Right cardiac atrium (tissue), 5 donors: ENCODE measurements at places on chromosomes 12 and 14. TPM values are rescaled to one million over a fixed set of nuclear protein-coding genes. Genes with fewer than 3 reads are reported as not detected.

Gene TPPP2
- total RNA-seq, result 1.2 TPM

Gene SIX4
- 2.1 TPM for total RNA-seq

DNA sequence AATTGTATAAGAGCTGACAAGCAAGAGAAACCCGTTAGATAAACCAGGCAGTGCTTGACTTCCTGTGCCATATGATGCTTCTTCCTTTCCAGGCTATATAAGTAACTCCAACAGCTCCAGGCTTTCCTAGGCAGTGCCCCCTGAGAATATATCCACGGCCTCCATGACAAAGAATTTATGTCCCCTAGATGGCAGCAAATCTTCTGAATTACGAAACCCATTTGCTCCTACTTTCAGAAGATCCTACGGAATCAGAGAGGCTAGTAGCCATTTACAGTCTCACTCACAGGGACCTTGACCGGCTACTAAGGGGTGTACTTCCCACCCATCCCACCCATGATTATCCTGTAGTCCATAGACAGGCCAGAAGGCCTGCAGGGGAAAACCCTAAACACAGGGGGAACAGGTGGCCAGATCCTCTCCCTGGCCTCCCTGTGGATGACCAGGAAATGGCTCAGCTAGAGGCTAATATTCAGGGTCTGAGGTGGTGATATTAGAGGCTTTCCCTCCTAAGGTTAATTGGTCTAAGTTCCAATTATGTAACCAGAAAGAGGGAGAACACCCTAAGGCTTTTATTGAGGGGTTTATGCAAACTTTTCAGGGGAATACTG lies 77.2 kb upstream of the DCD start:
- no peak for DNase-seq

DNA sequence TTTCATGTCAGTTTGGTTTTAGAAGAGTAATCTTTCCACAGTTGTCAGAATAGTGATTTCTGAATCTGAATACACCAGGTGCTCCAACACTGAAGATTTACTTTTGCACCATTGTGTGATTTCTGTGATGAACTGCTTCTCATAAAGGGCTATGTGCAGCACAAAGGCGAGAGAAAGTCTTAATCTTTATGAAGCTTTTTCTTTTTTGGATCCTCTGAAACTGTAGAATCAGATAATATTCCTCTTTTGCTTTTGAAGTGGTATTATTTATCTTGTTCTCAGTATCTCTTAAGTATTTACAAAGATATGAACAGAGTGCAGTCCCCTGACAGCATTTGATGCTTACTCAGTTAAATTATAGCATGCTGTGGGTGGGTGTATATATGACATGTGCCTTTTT lies 207.8 kb downstream of the NAV3 start:
- no peak for DNase-seq

GRCh38 chr12:71942259-71942658 lies 3.6 kb downstream of the TPH2 start:
- DNase-seq, result no peak

Gene CNOT2
- total RNA-seq, result 42.7 TPM

DNA sequence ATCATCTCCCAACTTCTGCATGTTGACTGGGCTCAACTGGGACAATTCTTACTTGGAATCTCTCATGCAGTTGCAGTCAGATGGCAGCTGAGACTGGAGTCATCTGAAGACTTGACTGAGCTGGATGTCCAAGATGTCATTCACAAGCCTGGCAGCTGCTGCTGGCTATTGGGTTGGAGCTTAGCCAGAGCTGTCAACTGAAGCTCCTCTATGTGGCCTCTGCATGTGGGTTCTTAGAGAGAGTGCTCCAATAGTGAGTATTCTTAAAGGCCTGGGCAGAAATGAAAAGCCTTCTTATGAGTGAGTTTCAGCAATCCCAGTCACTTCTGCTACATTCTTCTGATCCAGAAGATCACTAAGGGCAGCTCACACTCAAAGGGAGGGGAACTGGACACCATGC lies 440.9 kb downstream of the LRIG3 start:
- no peak for DNase-seq

DNA sequence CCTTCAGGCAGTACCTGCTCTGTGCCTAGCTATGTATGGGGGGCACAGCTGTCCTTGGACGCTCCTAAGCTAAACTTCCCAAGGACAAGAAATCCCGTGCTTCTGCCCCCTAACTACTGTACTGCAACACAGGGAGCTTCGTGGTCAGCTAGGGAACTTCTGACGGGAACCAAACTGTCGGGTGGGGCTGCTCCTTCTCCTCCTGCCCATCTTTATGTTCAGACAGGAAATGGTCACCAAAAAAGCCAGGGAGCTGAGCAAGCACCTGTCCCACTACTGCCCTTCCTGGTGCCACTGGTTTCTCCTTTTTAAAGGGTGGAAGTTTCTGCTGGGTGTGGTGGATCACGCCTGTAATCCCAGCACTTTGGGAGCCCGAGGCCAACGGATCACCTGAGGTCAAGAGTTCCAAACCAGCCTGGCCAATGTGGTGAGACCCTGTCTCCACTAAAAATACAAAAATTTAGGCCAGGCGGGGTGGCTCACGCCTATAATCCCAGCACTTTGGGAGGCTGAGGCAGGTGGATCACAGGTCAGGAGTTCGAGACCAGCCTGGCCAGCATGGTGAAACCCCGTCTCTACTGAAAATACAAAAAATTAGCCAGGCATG lies 26.6 kb downstream of the PXN start:
- DNase-seq, result no peak

GRCh38 chr12:113052326-113052725 lies 4.2 kb upstream of the DTX1 start:
- DNase-seq, result no peak

DNA sequence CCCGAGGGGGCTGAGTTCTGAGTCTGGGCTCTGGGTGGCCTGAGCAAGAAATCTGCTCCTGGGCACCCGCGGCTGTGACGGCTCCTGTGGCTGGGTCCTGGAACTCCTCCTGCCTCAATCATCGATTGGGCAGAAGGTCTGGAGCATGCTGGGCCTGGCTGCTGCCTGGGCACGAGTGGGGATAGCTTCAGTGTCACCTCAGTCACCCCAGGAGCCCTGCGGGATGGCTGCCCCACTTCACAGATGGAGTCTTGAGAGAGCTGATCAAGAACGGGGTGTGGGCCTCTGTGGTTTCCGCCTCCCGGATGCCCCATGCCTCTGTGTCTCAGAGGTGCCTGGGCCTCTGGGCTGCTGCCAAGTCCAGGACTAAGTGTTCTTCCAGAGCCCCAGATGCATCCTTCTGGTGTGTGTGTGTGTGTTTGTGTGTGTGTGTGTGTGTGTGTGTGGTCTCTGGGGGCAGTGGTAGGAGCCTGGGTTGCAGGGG lies 185.6 kb upstream of the C14orf180 start:
- DNase-seq, result peak; percentile 86

Gene BEST3
- 0.15 TPM for total RNA-seq

Gene FAM90A1
- 0.31 TPM for total RNA-seq

Gene KRT77
- not detected for total RNA-seq

Gene CHGA
- not detected for total RNA-seq

GRCh38 chr14:101361044-101361443 lies 200.3 kb upstream of the DIO3 start:
- no peak for DNase-seq

- no peak for DNase-seq
Measured at GRCh38 chr14:71135911-71136310, 228.7 kb downstream of the PCNX1 start.

DNA sequence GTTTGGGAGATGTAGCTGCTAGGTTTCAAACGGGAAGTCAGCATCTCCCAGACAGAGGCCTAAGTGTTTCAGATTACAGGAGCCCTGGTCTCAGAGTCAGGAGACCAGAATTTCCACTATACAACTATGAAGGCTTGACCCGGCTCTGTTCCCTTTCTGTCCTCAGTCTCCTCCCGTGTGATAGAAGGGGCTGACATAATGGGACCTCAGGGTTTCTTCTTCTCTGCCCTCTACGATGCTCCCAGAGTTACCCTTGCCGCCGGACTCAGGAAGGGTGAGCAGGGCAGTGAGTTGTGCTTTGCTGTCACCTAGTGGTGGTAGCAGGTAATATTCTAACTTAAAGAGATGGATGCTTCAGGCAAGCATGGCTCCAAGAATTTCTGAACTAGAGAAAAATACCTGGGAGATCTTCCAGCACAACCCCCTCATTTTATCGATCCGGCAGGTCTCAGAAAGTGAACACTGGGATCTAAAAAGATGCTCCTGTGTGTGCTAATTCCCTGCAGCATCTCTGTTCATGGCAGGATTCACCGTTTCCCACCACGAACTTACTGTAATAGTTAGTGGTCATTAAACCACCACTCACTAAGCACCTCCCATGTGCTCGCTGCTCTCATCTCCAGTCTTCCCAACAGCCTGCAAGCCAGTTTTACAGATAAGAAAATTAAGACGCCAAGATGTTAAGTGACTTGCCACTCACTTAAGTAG lies 84.4 kb downstream of the VWF start:
- DNase-seq, result peak; percentile 48

DNA sequence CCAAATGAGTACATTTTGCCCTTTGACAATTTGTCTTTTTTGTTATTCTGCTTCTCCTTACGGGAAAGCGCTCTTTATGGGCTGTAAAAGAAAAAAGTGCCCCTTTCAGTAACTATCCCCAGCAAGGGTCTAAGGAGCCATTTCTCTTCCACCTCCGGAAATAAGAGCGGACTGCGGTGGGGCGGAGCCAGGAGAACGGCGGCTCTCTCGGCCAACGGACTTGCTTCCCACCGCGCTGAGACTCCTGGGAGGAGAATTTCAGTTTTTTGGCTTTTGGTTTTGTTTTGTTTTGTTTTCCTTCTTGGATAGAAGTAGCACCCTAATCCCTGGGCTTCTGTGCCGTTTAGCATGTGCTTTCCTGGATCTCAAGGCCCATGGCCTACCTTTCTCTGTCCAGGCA lies 43.5 kb downstream of the ZNF641 start:
- no peak for DNase-seq
